ENCODE measurements at places on chromosomes 1 and 21. TPM values are rescaled to one million over a fixed set of nuclear protein-coding genes. Genes with fewer than 3 reads are reported as not detected.

- no peak for DNase-seq
Observed at GRCh38 chr1:9424261-9424660, 115.0 kb upstream of the SLC25A33 start.

DNA sequence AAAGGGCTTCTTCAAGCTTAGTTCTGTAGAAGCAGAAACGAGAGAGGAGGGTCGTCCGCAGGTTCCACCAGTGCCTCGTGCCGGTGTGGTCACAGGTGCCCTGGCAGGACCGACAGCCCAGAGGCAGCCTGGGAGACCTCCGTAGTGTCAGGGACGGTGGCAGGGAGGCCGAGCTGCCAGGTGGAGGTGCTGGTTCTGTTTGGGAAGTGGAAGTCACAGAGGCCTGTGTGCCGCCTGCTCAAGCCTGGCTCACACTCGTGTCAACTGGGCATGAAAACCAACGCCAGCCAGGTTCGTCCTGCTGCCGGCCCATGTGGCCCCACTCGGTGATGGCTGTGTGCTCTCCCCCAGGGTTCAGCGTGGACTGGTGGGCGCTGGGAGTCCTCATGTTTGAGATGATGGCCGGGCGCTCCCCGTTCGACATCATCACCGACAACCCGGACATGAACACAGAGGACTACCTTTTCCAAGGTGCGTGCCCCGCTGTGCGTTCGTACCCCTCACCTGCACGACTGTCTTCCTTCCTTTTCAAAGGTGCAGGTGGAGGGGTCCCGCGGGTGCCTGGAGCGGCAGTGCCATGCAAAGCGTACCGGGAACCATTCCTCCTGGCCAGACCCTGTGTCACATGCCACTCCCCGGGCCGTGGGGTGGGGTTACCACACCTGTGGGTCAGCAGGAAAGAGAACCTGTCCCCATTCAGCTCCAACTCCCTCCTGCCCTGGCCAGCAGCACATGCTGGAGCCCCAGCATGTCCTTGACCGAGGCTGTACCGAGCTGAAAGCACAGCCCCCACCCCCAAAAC, 20.8 kb downstream of the FAAP20 start:
- no peak for DNase-seq

GRCh38 chr21:33480481-33481103, 818 bp upstream of the TMEM50B start:
- DNase-seq = no peak

DNA sequence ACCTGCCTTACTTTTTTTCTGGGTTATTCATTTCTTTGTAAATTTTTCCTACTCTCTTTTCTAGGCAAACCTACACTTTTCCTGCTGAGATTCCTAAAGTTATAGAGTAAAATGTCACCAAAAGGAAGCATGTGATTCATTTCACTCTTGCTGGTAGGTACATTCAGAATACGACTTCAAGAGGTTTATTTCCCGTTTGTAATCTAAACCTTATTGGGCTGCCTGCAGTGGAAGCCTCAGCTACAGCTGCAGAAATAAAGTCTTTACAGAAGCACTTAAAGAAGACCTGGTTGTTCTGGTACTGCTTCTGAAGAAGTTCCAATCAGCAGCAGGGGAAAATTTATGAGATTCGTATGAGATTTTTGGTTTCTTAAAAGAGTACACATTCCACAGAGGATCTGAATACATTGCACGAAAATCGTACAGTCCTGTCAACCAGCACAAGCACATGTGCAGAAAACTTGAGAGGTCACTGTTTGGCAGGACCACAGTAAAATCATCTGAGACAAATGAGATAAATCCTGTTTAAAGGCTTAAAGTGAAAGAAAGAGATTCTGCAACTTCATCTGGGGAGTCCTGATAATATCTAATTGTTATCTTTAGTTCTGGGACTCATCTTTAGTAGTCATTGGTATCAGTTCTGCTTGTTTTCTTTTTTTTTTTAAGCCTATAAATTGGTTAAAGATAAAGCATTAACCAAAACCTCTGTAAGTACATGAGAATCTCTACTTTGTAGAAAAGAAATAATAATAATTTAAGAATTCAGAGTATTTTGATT, 109.9 kb upstream of the ADGRL2 start:
- no peak for DNase-seq

Gene TGFB2
- 32.2 TPM for total RNA-seq

Gene SPRR2G
- total RNA-seq = not detected

Gene CHI3L2
- 0.52 TPM for total RNA-seq

Gene BATF3
- 0.90 TPM for total RNA-seq

Measured in Calu3 (cell line).